ENCODE measurements at places on chromosomes 12 and 14.

- no peak for DNase-seq
Observed at GRCh38 chr14:81122326-81122725, 98.4 kb downstream of the GTF2A1 start.

DNA sequence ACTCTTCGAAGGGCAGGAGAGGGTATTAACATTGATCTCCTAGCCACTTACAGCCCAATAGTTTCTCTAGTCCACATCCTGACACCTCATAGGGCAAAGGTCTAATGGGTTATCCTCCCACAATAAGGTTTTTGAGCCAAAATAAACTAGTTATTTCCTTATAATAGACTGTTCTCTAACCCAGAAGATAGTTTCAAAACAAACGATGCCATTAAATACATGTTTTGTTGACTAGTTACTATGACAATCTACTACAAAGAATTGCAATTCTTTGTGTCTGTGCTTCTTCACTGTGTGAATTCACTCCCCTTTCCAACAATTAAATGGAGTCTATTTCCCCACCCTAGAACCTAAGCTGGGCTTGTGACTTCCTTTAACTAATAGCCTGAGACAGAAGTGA, 6.4 kb upstream of the ACTR10 start:
- DNase-seq, result no peak

DNA sequence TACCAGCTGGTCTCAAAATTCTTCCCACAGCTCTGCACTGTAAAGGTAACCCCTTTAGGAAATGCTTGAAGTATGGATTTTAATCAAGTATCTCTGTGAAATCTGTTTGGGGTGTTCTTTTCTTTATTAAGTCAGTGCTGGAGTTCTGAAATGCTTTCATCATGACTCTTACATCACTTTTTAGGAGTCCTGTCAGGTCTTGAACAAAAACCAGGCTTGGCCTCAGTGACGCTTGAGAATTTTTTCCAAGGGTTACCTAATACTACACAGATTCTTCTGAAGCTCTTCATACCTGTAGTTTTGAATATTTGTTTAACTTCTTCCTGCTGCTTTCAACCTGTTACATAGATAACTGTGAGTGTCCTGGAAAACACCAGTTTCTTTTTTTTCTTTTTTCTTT, 47.0 kb upstream of the KCNH3 start:
- no peak for DNase-seq

DNA sequence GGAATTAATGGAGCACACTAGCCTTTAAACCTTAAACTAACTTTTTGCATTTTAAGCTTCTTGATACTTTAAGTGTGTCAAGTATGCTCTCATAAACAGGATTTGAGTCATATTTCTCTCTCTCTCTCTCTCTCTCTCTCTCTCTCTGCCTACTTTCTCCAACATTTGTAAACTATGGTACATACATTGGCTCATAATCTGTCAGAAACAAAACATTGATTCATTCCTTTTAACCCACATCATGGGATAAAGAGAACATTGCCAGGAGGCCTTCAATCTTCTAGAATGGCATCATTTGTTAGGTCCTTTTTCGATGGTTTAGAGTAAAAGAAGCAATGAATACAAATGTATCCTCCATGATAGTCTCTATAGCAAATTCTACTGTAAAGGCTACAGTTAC, 81.6 kb upstream of the RERGL start:
- no peak for DNase-seq

DNA sequence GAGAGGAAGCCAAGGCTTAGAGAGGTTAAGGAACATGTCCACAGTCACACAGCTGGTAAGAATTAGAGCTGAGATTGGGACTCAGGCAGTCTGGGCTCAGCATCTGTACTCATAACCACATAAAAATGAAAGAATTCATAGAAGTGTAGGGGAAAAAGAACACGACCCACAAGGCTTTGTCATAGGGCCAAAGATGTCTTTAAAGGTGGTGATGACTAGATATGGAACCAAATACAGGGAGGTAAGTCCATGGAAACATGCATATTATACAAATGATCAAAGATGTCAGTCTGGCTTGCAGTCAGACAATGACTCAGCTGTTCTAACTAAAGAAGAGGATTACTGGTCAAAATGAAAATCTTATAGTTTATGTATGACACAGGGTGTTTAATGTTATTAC, 7.2 kb upstream of the SSPN start:
- no peak for DNase-seq

DNA sequence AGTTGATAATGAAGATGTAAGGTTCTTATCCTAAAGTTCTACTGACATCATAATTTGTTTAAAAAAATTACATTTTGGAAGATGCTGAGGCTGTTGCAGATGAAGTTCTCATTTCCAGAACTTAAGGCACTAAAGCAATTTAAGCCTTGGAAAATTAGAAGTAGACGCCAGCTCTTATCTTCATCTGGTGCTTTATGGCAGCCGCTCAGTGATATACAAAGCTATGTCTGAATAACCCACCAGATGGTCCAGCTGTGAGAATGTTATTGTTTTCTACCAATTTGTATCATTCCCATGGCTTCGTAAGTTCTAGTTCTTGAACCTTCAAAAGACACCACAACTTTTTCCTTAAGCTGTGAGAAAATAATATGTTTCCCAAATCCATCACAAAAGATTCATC, 212.1 kb upstream of the ARID2 start:
- DNase-seq, result no peak

GRCh38 chr12:28177905-28178304, 12.4 kb upstream of the CCDC91 start:
- DNase-seq, result no peak

- DNase-seq, result no peak
Observed at GRCh38 chr14:72708708-72709475, 185.0 kb downstream of the DPF3 start.

- no peak for DNase-seq
Observed at GRCh38 chr12:132561427-132562156, 48.8 kb downstream of the LRCOL1 start.

GRCh38 chr12:105485321-105485910, 154.9 kb downstream of the C12orf75 start:
- no peak for DNase-seq
